ENCODE measurements at places on chromosomes 11 and 22. TPM values are rescaled to one million over a fixed set of nuclear protein-coding genes. Genes with fewer than 3 reads are reported as not detected.
A peak's percentile ranks its signal among the peaks of the same experiment; 100 is the strongest.

DNA sequence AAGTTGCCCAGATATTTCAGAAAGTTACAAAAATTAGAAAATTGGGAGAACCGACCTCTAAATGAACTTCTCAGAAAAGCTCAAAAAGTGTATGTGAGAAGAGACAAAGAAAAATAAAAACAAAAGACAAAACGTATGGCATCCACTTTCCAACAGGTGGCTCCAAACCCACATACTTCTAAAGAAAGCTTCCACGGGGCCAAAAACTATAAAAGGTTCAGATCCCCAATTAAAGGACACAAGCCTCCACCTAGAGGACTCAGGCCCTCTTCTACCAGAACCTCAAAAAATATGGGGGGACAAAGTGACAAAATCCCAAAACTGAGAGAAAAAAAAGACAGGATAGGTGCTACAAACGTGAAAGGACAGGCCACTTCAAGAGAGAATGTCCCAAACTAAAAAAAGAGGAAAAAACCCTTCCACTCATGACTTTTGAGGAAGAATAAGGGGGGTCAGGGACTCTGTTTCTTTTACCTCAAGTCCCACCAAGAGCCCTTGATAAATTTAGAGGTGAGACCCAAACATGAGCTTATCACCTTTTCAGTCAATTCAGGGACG lies 8.8 kb downstream of the SCGB2A1 start:
- no peak for DNase-seq

DNA sequence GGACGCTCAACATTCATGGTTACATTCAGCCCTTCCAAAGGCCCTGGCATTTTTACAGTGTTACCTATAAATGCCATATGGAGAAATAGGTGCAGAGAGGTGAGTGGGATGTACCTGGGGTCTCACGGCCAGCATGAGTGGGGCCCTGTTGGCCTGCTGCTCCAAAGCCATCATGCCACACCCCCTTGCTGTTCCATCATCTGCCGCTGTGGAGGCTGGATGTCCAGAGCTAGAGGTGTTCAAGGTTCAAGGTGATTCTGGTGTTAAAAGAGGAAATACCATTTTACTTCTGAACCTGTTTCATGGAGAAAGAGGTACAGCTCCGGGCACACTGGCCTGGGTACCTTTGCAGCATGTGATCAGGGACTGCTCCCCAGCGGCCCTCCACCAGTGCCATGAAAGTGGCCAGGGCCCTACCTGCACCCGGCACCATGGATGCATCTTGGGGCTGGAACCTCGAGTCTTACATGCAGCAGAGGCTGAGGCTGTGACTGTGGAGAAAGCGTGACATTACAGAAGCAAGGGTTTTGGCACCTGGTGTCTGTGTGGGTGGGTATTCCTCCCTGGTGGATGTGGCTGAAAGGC lies 68.6 kb downstream of the PARVB start:
- DNase-seq, result no peak

DNA sequence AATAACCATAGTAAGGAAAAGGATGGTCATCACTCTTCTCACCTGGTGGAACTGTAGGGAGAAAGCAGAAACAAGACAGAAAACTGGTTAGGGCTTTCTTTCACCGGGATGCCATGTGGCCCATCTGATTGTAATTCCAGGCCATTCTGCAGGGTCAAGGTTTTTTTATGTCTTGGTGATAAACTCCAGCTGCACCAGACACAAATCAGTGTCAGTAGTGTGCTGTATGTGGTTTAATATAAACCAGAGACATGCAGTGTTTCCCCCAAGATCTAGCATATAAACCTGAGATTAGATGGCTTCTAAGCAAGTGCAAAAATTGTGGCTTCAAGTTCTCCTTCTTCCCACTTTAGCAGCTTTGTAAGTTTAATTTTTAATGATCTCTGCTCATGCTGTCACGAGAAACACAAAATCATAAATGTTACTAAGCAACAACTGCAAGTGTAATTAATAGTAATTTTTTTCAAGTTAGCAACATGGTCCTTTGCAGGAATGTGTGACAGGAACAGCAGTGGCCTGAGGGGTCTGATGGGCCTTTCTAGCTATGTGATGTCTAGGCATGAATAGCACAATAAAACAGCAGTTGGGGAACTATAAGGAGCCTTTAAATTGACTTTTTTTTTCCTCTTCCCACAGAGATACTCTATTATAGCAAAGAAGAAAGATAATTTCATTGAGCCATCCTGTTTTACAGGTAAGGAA lies 41.6 kb downstream of the BDNF start:
- DNase-seq, result no peak

GRCh38 chr22:49100316-49100715 lies 727.4 kb downstream of the BRD1 start:
- DNase-seq, result peak; percentile 54

DNA sequence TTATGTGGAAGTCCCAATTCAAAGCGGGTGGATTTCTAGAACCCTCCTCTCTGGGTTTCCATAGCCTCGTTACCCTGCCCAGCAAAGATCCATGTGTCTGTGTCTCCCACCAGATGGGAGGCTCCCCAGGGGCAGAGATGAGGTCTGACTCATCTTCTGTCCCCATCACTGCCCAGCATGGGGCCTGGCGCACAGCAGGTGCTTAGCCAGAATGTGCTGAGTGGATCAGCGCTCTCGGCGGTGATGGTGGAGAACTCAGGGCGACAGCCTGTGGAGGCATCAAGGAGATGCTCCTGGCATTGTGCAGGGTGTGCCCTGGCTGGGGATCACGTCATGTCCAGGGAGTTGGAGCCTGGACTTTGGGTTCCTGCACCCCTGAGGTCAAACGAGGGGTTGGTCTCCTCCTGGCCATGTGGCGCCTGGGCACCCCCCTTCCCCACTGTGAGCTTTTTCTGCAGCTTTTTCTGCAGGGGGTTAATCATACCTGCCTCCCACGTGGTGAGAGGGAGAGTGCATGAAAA lies 46.1 kb upstream of the RFPL3 start:
- DNase-seq, result peak; percentile 44

DNA sequence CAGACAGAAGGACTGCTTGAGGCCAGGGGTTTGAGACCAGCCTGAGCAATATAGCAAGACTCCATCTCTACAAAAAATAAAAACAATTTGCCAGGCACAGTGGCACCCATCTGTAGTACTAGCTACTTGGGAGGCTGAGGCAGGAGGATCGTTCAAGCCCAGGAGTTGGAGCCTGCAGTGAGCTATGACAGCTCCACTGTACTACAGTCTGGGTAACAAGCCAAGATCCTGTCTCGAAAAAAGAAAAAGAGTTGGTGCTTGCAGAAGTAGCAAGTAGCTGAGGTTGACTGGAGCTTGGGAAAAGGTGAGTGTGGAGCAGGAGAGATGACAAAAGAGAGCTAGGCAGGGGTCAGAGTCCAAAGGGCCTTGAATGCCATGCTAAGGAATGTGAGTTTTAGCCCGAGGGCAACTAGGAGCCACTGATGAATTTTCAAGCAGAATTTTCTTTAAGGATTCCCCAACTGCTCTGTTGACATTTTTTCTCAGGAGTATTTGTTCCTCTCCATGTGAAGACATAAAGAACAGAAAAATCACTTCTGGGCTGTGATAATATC lies 3.1 kb downstream of the AP1B1 start:
- DNase-seq, result no peak

DNA sequence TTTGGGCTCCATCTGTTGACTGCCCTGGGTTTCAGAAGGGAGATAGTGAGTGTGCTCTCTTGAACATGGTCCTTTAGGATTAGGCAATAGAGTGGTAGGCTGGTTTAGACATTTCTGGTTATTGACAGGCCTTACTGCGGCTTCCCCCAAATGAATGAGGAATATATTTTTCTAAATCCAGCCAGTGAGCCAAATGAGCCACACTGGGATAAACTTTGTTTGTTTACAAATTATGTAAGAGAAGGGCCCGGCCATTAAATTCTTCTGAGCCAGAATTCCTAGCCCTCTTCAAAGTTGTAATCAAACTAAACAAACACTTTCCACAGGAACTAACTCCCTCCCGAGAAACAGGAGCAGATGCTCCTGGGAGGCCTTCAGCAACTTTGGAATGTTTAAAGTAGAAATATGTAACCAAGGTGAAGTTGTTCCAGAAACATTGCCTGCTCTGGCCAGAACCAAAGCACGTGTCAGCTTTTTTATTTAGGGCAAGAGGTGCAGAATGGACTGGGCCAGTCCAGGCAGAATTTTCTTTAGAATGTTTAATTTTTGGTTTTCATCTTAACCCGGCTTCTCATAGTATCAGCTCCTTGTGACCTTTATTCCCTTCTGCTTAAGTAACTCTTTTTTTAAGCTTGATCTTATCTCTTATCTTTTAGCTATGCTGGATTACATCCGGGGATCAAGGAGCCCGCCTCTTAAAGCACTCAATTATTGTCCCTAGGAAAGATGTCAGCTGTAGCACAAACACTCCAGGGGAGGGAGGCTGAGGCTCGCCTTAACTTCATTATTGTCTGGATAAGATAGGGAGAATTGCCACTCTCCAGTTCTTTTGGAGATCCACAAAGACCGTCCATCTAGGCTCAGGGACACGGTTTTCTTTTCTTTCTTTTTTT lies 28.7 kb downstream of the ZNRF3 start:
- no peak for DNase-seq

GRCh38 chr11:30445056-30445455 lies 122.2 kb downstream of the ARL14EP start:
- no peak for DNase-seq

DNA sequence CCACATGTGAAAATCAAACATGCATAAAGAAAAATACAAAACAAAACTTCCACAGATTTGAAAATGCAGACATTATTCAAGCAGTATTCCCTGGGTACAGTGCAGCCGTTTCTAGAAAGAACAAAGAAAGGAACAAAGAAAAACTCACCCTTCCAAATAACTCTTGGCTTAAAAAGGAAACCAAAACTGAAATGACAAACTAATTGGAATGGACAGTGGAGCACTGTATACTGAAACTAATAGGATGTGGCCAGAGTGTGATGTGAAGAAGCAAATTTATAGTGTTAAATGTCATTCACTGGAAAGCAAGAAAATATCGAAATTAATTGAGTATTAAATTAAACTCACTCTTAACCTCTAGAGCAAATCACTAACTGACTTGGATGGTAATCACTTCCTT lies 55.4 kb downstream of the QSER1 start:
- DNase-seq, result no peak

- DNase-seq, result peak; percentile 97
Measured at GRCh38 chr11:4187055-4187988, 92.7 kb downstream of the RRM1 start.

- no peak for DNase-seq
Measured at GRCh38 chr22:30743257-30744020, 48.8 kb downstream of the OSBP2 start.

DNA sequence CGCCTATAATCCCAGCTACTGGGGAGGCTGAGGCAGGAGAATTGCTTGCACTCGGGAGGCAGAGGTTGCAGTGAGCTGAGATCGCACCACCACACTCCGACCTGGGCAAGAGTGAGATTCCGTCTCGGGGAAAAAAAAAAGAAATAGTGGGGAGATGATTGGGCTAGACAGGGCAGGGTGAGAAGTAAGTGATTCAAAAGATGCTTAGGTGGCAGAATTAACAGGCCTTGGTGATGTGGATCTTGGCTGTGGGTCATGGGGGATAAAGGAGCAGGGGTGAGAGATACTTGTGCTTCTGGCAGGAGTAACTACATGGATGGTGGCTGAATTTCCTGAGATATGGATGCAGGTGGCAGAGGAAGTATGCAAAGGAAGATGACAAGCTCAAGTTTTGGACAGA lies 13.1 kb upstream of the UCP3 start:
- DNase-seq, result no peak

GRCh38 chr11:36376009-36376887 lies 80.2 kb downstream of the PRR5L start:
- peak; percentile 81 for DNase-seq

DNA sequence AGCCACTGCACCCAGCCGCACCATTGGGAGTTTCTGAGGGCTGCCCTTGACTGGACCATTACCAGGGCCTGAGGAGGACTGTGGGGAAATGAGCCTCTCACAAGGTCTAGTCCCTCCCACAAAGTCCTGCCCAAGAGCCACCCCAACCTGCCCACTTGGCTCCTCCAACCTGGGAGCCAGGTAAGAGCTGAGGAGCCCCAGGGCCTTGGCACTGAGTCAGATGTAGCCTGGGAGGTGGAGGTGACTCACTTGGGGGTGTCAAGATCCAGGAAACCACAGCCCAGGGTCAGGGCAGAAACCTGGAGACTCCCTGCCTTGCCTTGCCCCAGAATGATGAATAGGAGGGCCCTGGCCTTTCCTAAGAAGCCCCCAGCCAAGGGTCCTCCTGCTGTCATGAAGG lies 25.8 kb upstream of the P2RY2 start:
- no peak for DNase-seq

DNA sequence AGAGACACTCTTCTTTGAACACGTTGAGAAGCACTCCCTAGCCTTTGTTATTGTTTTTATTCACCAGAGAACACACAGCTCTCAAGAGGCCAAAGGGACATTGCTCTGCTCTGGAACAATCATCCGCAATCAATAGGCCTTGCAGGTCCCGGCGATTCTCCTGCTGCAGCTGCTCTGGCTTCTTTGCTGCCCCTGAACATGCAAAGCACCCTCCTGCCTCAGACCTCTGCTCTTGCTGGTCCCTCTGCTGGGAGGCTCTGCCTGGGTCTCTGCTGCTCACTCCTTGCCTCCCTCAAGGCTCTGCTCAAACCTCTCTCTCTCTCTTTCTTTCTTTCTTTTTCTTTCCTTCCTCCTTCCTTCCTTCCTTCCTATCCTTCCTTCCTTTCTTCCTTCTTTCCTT lies 232.7 kb downstream of the DSCAML1 start:
- DNase-seq, result peak; percentile 12

GRCh38 chr11:117906126-117906525 lies 23.1 kb downstream of the TMPRSS13 start:
- DNase-seq, result no peak

DNA sequence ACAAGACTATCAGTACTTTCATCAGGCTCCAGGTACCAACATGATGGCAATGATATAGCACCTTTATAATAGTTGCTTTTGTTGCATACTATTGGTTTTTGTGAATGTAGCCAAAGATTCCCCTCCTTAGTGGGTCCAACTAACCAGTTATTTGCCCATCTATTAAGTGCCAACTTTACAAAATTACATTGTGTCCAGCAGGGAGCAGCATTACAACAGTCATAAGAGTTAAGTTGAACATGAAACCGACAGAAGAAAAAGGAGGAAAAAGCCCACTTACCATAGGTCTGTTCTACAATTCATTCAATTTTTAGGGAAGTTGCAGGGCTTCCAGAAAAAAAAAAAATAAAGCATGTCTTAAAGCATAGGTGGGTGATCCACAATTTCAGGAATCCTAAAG lies 21.6 kb downstream of the IMMP1L start:
- DNase-seq, result no peak

- DNase-seq, result peak; percentile 83
Measured at GRCh38 chr11:67286621-67287333, 2.3 kb upstream of the ANKRD13D start.

- DNase-seq, result no peak
Measured at GRCh38 chr22:27064386-27064785, 407.0 kb downstream of the MIAT start.

GRCh38 chr11:119805663-119806062 lies 76.7 kb upstream of the NECTIN1 start:
- DNase-seq, result peak; percentile 65

ARVCF gene
- 20.1 TPM for total RNA-seq

IL10RA gene
- 28.3 TPM for total RNA-seq

ENTHD1 gene
- not detected for total RNA-seq

MS4A6A gene
- 190 TPM for total RNA-seq

EIF4ENIF1 gene
- 26.0 TPM for total RNA-seq

PAK1 gene
- total RNA-seq, result 31.0 TPM

KLHL35 gene
- total RNA-seq, result 0.79 TPM

OR10W1 gene
- total RNA-seq, result not detected

VPREB1 gene
- not detected for total RNA-seq

TEX54 gene
- total RNA-seq, result not detected

RCOR2 gene
- 2.7 TPM for total RNA-seq

TBCEL gene
- total RNA-seq, result 32.7 TPM

MICAL2 gene
- total RNA-seq, result 231 TPM

SSTR3 gene
- not detected for total RNA-seq
